ENCODE measurements at places on chromosomes 5 and 9.
A peak's percentile ranks its signal among the peaks of the same experiment; 100 is the strongest.

- H3K36me3 ChIP-seq, result peaks cover 14% of the 10 kb centered on the region
- no peak for DNase-seq
- H3K4me3 ChIP-seq, result no peak overlapping the region
- H3K27ac ChIP-seq, result no peak overlapping the region
- H3K27me3 ChIP-seq, result no peaks in the 10 kb centered on the region
Observed at GRCh38 chr9:75231167-75231566, 142.9 kb downstream of the OSTF1 start.

DNA sequence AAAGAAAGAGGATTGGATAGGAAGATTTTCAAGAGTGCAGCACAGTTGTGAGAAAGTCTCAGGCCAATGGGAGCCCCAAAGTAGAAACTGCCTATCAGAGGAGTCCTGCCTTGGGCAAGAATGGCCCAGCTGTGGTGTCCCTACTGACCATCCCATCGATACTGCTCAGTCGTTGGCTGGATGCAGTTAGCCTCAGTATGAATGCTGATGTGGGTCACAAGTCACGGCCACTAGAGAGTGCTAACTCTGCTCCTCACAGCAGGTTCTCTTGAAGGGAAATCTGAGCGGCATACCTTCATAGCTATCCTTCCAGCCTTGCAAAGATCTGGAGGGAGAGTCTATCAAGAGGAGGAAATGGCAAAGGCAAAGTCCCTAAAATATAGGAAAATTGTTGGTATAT is 11.6 kb upstream of the CETN3 start:
- no peak for DNase-seq
- H3K4me3 ChIP-seq, result no peak overlapping the region
- no peaks in the 10 kb centered on the region for H3K4me1 ChIP-seq
- peaks cover 22% of the 10 kb centered on the region for H3K27me3 ChIP-seq
- H3K36me3 ChIP-seq, result peaks cover 3% of the 10 kb centered on the region
- no peak overlapping the region for H3K27ac ChIP-seq

DNA sequence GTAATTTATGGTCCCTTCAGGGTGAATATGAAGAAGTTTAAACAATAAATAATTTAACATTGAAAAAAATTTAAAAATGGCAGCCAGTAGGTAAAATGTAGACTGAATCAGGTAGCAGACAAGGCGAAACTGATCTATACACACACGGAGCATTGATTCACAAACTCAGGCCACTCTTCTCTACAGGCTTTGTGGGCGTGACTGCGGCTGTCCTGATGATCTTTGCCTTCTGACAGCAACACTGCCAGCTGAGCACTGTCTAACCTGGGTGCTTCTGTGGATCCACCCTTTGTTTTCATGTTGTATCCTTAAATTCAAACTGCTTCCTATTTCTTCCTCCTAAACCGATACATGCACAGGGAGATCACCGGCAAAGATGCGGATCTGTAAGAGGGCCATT is 315.4 kb upstream of the ADCY2 start:
- H3K27me3 ChIP-seq, result no peaks in the 10 kb centered on the region
- H3K36me3 ChIP-seq, result no peaks in the 10 kb centered on the region
- no peak for DNase-seq
- no peaks in the 10 kb centered on the region for H3K4me1 ChIP-seq
- no peak overlapping the region for H3K27ac ChIP-seq

DNA sequence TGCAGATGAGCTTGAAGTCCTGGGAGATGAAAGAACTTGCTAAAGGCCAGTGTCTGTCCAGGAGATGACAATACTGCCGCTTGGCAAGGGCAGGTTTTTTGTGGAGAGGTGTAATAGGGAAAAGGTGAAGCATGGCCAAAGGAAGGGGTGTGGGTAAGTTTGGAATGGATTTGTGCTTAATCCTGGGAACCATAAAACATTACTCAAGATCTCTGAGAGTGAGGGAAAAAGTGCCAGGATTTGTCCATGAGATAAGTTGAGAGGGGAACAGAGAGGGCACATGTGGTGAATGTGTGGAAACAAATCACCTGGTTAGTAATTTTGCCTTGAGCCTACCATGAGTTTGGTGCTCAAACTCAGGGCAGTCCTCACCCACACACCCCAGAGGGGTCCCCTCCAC is 108.8 kb upstream of the CD180 start:
- peaks cover 22% of the 10 kb centered on the region for H3K4me1 ChIP-seq
- H3K27ac ChIP-seq, result no peak overlapping the region
- H3K27me3 ChIP-seq, result no peaks in the 10 kb centered on the region

DNA sequence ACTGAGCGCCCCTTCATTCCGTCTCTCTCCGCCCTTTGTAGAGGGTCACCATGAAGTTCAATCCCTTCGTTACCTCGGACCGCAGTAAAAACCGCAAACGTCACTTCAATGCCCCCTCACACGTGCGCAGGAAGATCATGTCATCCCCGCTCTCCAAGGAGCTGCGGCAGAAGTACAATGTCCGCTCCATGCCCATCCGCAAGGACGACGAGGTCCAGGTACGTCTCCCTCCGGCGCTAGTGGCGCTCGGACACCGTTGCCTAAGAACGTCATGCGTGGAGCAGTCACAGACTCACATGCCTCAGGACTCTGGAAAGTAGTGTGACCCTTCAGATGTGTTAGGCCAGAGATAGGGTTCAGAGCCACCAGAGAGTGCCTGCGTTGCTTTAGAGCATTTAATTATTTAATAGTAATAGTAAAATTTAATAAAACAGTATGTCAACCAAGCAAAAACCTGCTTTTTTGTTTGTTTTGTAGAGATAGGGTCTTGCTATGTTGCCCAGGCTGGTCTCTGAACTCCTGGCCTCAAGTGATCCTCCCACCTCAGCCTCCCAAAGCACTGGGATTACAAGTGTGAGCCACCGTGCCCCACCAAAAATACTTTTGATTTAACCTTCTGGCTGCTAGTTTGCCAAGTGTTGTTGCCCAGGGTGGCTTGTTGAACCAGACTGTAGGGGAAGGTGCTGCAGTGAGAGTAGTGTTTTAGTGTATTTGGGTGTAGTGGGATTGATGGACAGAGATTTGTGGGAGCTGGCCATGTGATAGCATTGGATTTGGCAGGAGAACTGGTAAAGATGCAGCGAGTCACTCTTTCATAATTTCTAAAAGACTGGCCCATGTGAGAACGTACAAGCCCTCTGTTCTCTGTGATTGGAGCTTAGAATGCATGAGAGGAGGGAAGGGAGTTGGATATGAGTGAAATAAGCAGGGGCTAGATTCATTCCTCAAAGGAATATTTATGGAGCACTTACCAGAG is 888 bp downstream of the RPL26L1 start:
- H3K4me1 ChIP-seq, result peaks cover 19% of the 10 kb centered on the region
- peak; percentile 13 for DNase-seq
- peak overlapping the region; percentile 88 for H3K27ac ChIP-seq
- peak overlapping the region; percentile 94 for H3K4me3 ChIP-seq

DNA sequence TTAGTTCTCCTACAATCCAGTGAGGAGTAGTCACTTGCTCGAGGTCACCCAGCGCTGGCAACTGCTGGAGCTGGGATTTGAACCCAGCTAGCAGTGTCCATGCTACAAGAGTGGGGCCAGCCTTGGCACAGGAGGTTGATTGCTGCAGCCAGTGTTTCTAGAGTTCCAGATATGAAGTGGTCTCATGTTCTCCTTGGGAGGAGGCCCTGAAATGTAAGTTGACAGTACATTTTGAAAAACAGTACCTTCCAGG is 802 bp downstream of the CCDC107 start:
- H3K36me3 ChIP-seq, result peaks cover 38% of the 10 kb centered on the region
- H3K4me3 ChIP-seq, result peak overlapping the region; percentile 86
- peaks cover 70% of the 10 kb centered on the region for H3K4me1 ChIP-seq
- H3K27me3 ChIP-seq, result peaks cover 4% of the 10 kb centered on the region

DNA sequence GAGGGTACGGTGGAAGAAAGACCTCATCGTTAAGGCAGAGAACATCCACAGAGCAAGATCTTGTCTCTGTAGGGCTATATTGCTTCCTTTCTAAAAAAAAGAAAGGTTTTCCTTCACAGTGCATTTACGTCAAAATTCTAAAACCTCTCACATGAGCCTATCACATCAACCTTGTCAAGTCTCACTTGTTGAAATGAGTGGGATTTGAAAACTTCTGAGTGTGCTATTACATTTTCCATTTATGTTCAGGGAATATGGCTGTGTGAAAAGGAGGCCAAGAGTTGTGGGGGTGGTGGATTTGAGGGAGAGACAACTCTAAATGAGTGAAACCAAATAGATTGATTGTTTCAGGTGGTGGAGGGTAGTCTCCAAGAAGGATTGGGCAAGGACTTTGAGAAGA is 147.1 kb upstream of the MPDZ start:
- no peaks in the 10 kb centered on the region for H3K4me1 ChIP-seq
- H3K36me3 ChIP-seq, result no peaks in the 10 kb centered on the region
- no peaks in the 10 kb centered on the region for H3K27me3 ChIP-seq
- H3K4me3 ChIP-seq, result no peak overlapping the region

GRCh38 chr5:949815-950560 is 57.3 kb downstream of the TRIP13 start:
- peaks cover under 1% of the 10 kb centered on the region for H3K4me1 ChIP-seq
- H3K36me3 ChIP-seq, result no peaks in the 10 kb centered on the region
- DNase-seq, result no peak
- no peak overlapping the region for H3K4me3 ChIP-seq

DNA sequence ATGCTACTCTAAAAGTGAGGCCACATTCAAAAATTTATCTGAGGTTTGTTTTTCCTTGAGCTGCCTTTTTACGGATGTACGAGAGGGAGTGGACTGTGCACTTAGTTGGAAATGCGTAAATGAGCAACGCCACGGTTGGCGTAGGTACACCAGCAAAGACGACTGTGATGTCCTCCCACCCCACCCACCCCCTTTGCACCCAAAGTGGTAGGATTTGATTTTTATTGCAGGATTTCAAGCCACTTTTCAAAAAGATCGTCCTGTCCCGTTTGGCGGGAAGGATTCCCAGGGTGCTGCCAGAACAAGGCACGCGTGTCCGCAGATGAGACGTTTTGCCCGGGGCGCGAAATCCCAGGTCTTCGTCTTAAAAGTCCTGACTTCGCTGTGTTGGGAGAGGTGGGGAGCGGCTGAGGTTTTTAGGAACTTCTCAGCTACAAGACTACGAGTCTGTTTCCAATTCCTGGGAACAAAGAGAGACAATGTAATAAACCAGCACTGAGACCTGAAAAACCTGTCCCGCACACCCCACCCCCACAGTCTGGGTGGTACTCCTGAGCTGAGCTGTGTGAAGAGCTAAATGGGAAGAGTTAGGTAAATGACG is 1.0 kb upstream of the TLE1 start:
- peaks cover 15% of the 10 kb centered on the region for H3K4me1 ChIP-seq
- H3K27me3 ChIP-seq, result peaks cover 42% of the 10 kb centered on the region
- no peaks in the 10 kb centered on the region for H3K36me3 ChIP-seq
- no peak overlapping the region for H3K27ac ChIP-seq
- no peak for DNase-seq

GRCh38 chr5:179974946-179975712 is 67.4 kb upstream of the TBC1D9B start:
- peaks cover 2% of the 10 kb centered on the region for H3K36me3 ChIP-seq
- peak; percentile 38 for DNase-seq
- no peaks in the 10 kb centered on the region for H3K27me3 ChIP-seq
- no peak overlapping the region for H3K27ac ChIP-seq

DNA sequence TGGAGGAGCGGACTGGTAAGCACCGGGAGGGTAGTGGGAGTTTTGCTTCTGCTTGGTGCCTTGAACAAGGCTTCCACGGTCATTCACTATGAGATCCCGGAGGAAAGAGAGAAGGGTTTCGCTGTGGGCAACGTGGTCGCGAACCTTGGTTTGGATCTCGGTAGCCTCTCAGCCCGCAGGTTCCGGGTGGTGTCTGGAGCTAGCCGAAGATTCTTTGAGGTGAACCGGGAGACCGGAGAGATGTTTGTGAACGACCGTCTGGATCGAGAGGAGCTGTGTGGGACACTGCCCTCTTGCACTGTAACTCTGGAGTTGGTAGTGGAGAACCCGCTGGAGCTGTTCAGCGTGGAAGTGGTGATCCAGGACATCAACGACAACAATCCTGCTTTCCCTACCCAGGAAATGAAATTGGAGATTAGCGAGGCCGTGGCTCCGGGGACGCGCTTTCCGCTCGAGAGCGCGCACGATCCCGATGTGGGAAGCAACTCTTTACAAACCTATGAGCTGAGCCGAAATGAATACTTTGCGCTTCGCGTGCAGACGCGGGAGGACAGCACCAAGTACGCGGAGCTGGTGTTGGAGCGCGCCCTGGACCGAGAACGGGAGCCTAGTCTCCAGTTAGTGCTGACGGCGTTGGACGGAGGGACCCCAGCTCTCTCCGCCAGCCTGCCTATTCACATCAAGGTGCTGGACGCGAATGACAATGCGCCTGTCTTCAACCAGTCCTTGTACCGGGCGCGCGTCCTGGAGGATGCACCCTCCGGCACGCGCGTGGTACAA is 556 bp downstream of the PCDHGC3 start:
- H3K4me3 ChIP-seq, result peak overlapping the region; percentile 87
- no peaks in the 10 kb centered on the region for H3K36me3 ChIP-seq
- DNase-seq, result no peak
- H3K27me3 ChIP-seq, result peaks cover 66% of the 10 kb centered on the region
- H3K27ac ChIP-seq, result no peak overlapping the region

Data from activated naive CD8-positive, alpha-beta T cell treated with anti-CD3 and anti-CD28 coated beads for 36 hours (primary cell).